Airway epithelial cell (primary cell): ENCODE measurements at places on chromosomes 13 and 19. TPM values are rescaled to one million over a fixed set of nuclear protein-coding genes. Genes with fewer than 3 reads are reported as not detected.

Gene GRK1
- total RNA-seq: not detected in 2 replicates

Gene CD33
- total RNA-seq: not detected in 2 replicates

Gene IL17D
- 0.42 and 1.2 TPM in 2 replicates for total RNA-seq

Gene C13orf42
- not detected in 2 replicates for total RNA-seq

Gene SLC1A6
- total RNA-seq: not detected in 2 replicates

Gene WDR88
- total RNA-seq: not detected in 2 replicates

Gene TUBA3C
- not detected in 2 replicates for total RNA-seq

Gene SYNE4
- 2.9 and 3.9 TPM in 2 replicates for total RNA-seq

Gene TNNT1
- total RNA-seq: 12.3 and 18.7 TPM in 2 replicates

Gene COX7A1
- total RNA-seq: 0.35 TPM in 1 of 2 replicates, not detected in the other

Gene ZNF260
- total RNA-seq: 5.4 and 16.4 TPM in 2 replicates

Gene SULT2A1
- total RNA-seq: not detected in 2 replicates

Gene ZNF607
- 3.9 and 5.0 TPM in 2 replicates for total RNA-seq

Gene SELENOV
- total RNA-seq: not detected in 2 replicates

Gene NDFIP2
- total RNA-seq: 47.8 and 77.7 TPM in 2 replicates

Gene HIPK4
- not detected in 2 replicates for total RNA-seq

Gene B3GNT3
- total RNA-seq: 11.3 and 15.7 TPM in 2 replicates

Gene KRTDAP
- total RNA-seq: 40.4 and 58.3 TPM in 2 replicates

Gene ZNF350
- 0.98 and 2.4 TPM in 2 replicates for total RNA-seq

Gene NLRP11
- total RNA-seq: not detected in 2 replicates

Gene STARD13
- 3.0 and 4.1 TPM in 2 replicates for total RNA-seq

Gene CGB8
- 0.37 TPM in 1 of 2 replicates, not detected in the other for total RNA-seq

Gene NALCN
- total RNA-seq: 0.37 and 1.2 TPM in 2 replicates

Gene ZNF626
- total RNA-seq: 5.0 and 7.3 TPM in 2 replicates

Gene TNFSF13B
- total RNA-seq: 0.14 TPM in 1 of 2 replicates, not detected in the other

Gene ZIM2
- not detected in 2 replicates for total RNA-seq

Gene ELAVL1
- 40.5 and 49.2 TPM in 2 replicates for total RNA-seq

Gene C19orf85
- not detected in 2 replicates for total RNA-seq

Gene CNMD
- total RNA-seq: not detected in 2 replicates

Gene FGF9
- total RNA-seq: not detected in 2 replicates

Gene FREM2
- 0.07 TPM in 1 of 2 replicates, not detected in the other for total RNA-seq

Gene SLC7A10
- total RNA-seq: not detected in 2 replicates

Gene LAIR1
- not detected in 2 replicates for total RNA-seq

Gene NKG7
- not detected in 2 replicates for total RNA-seq

Gene DPF1
- total RNA-seq: 2.1 and 3.6 TPM in 2 replicates

Gene RUBCNL
- total RNA-seq: not detected in 2 replicates

Gene OR7C1
- total RNA-seq: 0.09 TPM in 1 of 2 replicates, not detected in the other

Gene FPR1
- total RNA-seq: not detected in 2 replicates

Gene WTIP
- total RNA-seq: 3.5 and 12.5 TPM in 2 replicates

Gene PSG7
- total RNA-seq: not detected in 2 replicates

Gene PSG6
- total RNA-seq: not detected in 2 replicates

Gene HSPBP1
- 61.6 and 84.8 TPM in 2 replicates for total RNA-seq

Gene TLE6
- total RNA-seq: 0.21 and 0.93 TPM in 2 replicates

Gene SIAH3
- not detected in 2 replicates for total RNA-seq

Gene FGF21
- not detected in 2 replicates for total RNA-seq

Gene IGLON5
- total RNA-seq: not detected in 2 replicates

Gene ZNF600
- 3.0 and 5.8 TPM in 2 replicates for total RNA-seq

Gene HS6ST3
- total RNA-seq: under 0.01 TPM in 1 of 2 replicates, not detected in the other

Gene FCHO1
- total RNA-seq: 4.1 and 6.6 TPM in 2 replicates

Gene SLITRK6
- total RNA-seq: 12.8 and 17.8 TPM in 2 replicates

Gene SIGLEC11
- total RNA-seq: not detected in 2 replicates

Gene HSPH1
- total RNA-seq: 45.6 and 53.5 TPM in 2 replicates

Gene DNMT1
- total RNA-seq: 76.6 and 103 TPM in 2 replicates

Gene KLC3
- total RNA-seq: 50.2 and 51.0 TPM in 2 replicates
